Mammary epithelial cell (primary cell): ENCODE measurements at places on chromosomes 3 and 15.

- no peak for DNase-seq
Measured at GRCh38 chr3:61730056-61730455, 168.7 kb downstream of the PTPRG start.

GRCh38 chr3:47443611-47443995, 32.1 kb downstream of the SCAP start:
- peak; percentile 77 for DNase-seq

- peak; percentile 23 for DNase-seq
Measured at GRCh38 chr15:65460741-65461347, 38.1 kb upstream of the IGDCC4 start.

DNA sequence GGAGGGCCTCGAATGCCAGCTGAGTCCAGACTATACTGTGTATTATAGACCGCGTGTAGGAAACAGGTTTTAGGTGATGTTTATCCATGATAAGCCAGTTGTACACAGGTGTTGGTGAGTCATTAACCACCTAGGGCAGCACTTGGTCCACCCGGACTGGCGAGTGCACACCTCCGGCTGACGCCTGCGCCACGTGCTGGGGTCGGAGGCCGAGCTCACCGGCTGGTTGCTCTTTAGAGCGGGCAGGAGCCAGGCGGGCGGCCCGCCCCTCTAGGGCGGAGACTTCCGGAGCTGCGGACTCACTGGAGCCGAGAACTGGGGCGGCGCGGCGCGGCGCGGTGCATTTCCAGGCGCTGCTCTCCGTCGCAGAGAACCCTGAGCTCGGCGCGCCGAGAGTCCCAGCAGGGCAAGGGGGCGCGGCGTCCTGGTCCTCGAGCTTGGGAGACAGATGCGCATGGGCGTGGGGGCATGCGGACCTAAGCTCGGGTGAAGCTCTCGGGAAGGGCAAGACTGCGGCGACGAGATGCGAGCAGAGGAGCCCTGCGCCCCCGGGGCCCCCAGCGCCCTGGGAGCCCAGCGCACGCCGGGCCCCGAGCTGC, at the start of gene ESYT3:
Gene ESYT3, plus strand, starts transcription at position 341 of the 599 bp plus-strand sequence. Its CDS starts 183 bp downstream, at position 524.
- peak; percentile 87 for DNase-seq

- DNase-seq = no peak
Measured at GRCh38 chr3:124560666-124561215, 169.5 kb upstream of the UMPS start.

DNA sequence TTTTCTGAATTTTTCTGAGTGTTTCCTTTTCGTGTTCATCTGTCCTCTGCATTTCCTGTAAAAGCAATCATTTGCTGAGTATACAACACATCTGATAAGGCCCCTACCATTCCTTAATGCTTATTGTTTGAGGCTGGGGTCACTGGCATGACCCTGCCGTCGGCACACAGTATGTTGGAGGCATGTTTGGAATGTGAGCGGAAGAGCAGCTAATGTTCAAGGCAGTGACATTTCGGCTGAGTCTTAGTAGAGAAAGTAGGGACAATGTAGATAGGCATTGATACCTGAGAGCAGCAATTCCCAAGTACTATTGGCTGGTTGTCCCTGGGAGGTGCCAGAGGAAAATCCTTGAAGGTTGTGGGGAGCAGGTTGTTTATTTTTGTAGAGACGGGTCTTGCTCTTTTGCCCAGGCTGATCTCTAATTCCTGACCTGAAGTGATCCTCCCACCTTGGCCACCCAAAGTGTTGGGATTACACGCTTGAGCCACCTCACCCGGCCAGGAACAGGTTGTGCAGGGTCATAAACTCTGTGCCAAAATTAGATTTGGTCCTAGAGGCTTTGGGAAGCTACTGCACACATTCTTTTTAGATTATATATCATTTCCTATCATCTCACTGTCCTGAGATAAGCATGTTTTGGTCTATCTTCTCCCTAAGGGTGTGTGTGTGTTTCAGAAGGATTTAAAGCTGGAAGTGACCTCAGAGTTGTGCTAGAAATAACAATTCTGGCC, 13.5 kb downstream of the PTPN23 start:
- DNase-seq = no peak

DNA sequence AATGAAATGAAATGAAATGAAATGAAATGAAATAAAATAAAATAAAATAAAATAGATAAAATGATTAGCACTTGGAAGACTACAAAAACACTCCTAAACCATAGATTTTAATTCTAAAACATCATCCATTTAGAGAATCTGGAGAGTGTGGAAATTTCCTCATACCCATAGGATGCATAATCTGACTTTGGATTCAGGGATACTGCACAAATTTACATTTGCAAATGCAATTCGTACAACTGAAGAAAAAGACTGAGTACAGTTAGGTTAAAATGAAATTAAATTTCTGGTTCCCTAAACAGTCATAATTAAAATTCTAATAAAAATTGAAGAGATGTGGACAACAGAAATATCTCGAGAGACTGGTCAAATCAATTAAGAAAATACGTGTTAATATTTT, 122.9 kb downstream of the TMCC1 start:
- DNase-seq = no peak
